ENCODE measurements at places on chromosomes 4 and X. TPM values are rescaled to one million over a fixed set of nuclear protein-coding genes. Genes with fewer than 3 reads are reported as not detected.

DNA sequence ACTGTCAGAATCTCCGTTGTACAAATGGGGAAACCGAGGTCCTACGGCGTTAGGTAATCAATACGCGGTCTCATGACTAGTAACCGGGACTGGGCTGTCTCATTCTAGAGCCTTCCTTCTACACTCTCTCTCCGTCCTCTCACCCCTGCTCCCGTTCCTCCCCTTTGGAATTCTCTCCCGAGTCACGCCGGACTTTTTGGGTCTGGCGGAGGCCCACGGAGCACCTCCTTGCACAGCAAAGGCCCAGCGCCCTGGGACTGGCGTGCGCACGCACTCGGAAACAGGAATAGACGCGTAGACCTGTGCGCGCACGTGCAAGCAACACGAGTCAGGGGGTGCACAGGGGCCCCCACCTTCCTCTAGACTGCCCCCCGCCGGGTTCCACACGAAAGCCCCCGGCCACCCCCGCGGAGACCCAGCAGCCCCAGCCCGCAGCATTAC is 361 bp downstream of the QDPR start:
- no peak for DNase-seq
- peaks cover 2% of the 10 kb centered on the region for H3K36me3 ChIP-seq
- H3K4me3 ChIP-seq: peak overlapping the region; percentile 98
- peak overlapping the region; percentile 95 for H3K27ac ChIP-seq
- peaks cover 16% of the 10 kb centered on the region for H3K27me3 ChIP-seq

DNA sequence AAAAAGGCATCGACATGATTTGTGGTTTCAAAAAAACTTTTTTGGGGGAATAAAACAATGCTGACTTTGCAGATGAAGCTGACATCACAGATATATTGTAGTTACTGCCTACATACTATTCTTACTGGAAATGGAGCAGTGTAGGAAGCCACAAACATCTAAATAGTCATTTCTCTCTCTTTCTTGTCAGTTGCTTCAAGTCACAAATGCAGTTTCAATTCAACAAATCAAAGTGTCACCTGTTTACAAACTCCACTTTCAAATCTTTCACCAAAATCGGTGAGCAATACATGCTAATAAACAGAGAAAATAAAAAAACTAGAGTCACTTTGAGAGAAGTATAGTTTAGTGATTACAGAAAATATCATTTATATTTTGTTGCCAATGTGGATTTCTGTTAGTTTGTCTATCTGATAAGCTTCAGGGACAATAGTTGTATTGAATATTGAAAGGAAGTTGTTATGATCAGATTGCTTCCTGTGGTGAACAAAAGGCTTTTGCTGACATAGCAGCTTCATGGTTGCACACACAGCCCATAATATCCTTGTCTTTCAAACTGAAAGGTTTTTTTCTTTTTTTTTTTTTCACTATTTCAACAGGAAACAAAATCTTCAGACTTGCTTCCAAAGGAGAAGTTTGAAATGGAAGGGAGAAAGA is 49.7 kb upstream of the PTPN13 start:
- H3K27me3 ChIP-seq: peaks cover 4% of the 10 kb centered on the region
- no peaks in the 10 kb centered on the region for H3K36me3 ChIP-seq
- peaks cover 24% of the 10 kb centered on the region for H3K4me1 ChIP-seq
- no peak overlapping the region for H3K4me3 ChIP-seq
- H3K27ac ChIP-seq: no peak overlapping the region

- H3K27me3 ChIP-seq: peaks cover 3% of the 10 kb centered on the region
- no peaks in the 10 kb centered on the region for H3K36me3 ChIP-seq
- no peak overlapping the region for H3K27ac ChIP-seq
- H3K4me3 ChIP-seq: no peak overlapping the region
- DNase-seq: no peak
These were observed 47.0 kb upstream of the SLC34A2 start for GRCh38 chr4:25608644-25609043.

DNA sequence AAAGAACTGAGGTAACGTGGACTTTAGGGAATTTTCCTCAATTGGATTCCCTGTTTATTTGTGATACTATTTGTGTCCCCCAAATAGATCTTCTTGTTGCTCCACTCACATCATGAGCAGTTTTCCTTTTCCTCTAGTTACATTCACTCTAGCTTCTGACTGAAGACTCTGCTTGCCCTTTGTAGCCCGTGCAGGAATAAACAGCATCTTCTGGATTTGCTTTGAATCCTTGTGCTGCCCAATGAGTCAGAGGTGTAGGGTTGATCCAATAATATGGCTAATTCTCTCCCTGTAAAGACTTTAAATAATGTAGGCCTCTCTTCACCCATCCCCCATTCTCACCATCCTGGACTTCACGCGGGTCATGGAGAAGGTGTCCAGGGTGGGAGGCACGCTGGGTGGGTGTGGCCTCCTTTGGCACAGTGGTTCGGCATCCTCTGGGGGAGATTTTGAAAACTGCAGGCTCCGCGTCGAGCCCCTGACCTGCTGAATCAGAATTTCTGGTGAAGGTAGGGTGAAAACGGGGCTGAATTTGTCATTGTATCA is 9.0 kb downstream of the HAND2 start:
- H3K27me3 ChIP-seq: peaks cover 98% of the 10 kb centered on the region
- H3K4me1 ChIP-seq: peaks cover 52% of the 10 kb centered on the region
- no peak for DNase-seq
- H3K36me3 ChIP-seq: no peaks in the 10 kb centered on the region

GRCh38 chr4:183362036-183362435 is 39.8 kb upstream of the CLDN24 start:
- H3K27me3 ChIP-seq: no peaks in the 10 kb centered on the region
- no peak for DNase-seq
- no peak overlapping the region for H3K4me3 ChIP-seq
- H3K27ac ChIP-seq: no peak overlapping the region

DNA sequence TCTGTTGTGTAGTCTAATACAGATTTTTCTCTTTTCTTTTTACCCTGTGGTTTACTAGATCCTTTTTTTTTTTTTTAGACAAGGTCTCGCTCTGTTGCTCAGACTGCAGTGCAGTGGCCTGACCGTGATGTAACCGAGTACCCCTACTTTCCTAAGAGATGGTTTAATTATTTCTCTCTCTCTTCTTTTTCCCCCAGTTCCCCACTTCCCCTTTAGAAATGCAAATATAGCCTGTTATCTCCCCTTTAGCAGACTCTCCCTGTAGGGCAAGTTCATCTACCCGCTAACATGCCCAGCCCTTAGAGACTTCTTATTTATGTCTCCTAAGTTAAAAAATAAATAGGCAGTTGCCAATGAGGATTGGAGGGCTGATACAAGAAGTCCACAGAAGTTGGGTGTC is 4.5 kb downstream of the SNX25 start:
- H3K36me3 ChIP-seq: peaks cover 1% of the 10 kb centered on the region
- H3K4me1 ChIP-seq: peaks cover 45% of the 10 kb centered on the region
- H3K27ac ChIP-seq: peak overlapping the region; percentile 28
- H3K27me3 ChIP-seq: no peaks in the 10 kb centered on the region
- no peak for DNase-seq

DNA sequence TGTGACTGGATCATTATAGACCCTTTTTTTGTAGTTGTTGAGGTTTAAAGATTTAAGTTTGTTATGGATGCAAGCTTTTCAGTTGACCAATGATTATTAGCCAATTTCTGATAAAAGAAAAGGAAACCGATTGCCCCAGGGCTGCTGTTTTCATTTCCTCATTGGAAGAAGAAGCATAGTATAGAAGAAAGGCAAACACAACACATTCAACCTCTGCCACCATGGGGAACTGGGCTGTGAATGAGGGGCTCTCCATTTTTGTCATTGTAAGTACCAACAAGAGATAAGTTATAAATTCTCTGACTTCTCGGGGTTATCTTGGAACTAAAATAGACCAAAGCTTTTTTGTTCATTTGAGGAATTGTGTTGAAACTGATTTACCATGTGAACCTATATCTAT is at the start of gene CYBB:
Gene CYBB, plus strand, starts transcription at position 203 of the 400 bp plus-strand sequence. Its CDS starts 19 bp downstream, at position 222.
- no peaks in the 10 kb centered on the region for H3K36me3 ChIP-seq
- H3K4me3 ChIP-seq: no peak within 1 kb of the TSS

DNA sequence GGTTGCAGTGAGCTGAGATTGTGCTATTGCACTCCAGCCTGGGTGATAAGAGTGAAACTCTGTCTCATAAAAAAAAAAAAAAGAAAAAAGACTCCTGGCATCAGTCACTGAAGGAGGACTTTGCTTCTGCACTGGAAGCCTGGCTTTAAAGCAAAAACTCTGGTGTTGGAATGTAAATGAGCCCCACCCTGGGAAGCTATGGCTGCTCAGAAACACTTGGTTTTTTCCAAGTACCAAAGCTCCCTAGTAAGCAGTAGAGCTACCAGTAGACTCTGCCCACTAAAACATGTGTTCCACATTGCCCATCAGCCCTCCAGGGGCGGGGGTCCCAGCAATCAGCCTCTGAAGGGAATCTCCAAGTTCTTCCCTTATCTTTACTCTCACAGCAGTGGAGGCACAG is 154.4 kb downstream of the SHROOM3 start:
- peaks cover 61% of the 10 kb centered on the region for H3K4me1 ChIP-seq
- H3K4me3 ChIP-seq: no peak overlapping the region
- no peaks in the 10 kb centered on the region for H3K27me3 ChIP-seq
- no peaks in the 10 kb centered on the region for H3K36me3 ChIP-seq
- peak overlapping the region; percentile 93 for H3K27ac ChIP-seq

DNA sequence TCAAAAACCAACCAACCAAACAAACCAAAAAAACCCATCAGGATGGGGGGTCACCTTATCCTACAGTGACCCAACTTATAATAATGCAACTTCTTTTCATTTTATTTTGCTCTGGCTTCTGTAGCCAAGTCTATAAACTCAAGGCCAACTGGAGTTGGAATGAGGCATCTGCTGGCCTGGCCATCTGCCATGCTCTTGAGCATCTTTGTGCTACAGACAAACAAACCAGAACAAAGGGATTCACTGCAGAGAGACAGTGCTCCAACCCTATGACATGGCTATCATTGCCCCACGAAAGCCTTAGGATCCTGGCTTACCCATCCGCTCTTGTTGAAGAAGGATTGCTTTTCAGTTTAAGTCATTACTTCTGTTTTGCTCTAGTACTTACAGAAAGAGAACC is 49.2 kb upstream of the SCRG1 start:
- H3K4me3 ChIP-seq: no peak overlapping the region
- no peak overlapping the region for H3K27ac ChIP-seq
- DNase-seq: no peak
- H3K36me3 ChIP-seq: peaks cover 6% of the 10 kb centered on the region

- no peak overlapping the region for H3K4me3 ChIP-seq
- no peak for DNase-seq
These were observed 156.4 kb downstream of the EFNB1 start for GRCh38 chrX:68985135-68985755.

GRCh38 chrX:42422961-42423360 is 355.0 kb downstream of the PPP1R2C start:
- no peak overlapping the region for H3K4me3 ChIP-seq
- no peak overlapping the region for H3K27ac ChIP-seq
- DNase-seq: no peak
- no peaks in the 10 kb centered on the region for H3K4me1 ChIP-seq

GRCh38 chr4:182448281-182449151 is 205.3 kb downstream of the TENM3 start:
- H3K4me1 ChIP-seq: peaks cover 22% of the 10 kb centered on the region
- H3K27me3 ChIP-seq: peaks cover 10% of the 10 kb centered on the region
- H3K36me3 ChIP-seq: no peaks in the 10 kb centered on the region
- peak overlapping the region; percentile 93 for H3K4me3 ChIP-seq
- DNase-seq: peak; percentile 95
- peak overlapping the region; percentile 67 for H3K27ac ChIP-seq

DNA sequence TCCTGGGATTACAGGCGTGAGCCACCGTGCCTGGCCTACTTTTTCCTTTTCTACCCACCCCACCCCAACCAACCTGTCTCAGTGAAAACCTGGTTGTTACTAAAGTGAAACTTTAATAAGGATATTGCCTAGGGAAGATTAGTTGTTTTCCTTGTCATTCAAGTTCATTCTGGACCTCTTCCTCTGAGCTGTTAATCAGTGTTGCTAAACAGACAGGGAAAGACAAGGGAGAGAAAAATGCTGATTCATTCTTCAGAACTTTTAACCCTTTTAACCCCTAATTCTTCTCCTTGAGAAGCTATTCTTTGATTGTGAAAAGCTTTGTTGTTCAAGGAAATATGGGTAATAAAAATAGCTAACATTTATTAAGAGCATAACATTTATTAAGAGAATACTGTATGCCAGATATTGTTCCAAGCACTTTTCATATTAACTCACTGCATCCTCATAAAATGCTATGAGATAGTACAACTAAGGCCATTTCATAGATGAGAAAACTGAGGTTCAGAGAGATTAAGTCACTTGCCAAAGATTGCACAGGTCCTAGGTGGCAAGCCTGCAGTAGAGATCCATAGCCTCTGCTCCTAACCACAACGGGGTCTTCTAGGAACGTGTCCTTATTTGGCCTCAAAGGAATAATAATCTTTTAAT is 34.8 kb downstream of the OSTC start:
- DNase-seq: no peak
- no peaks in the 10 kb centered on the region for H3K4me1 ChIP-seq
- no peak overlapping the region for H3K27ac ChIP-seq
- no peak overlapping the region for H3K4me3 ChIP-seq
- no peaks in the 10 kb centered on the region for H3K27me3 ChIP-seq

- DNase-seq: no peak
- no peaks in the 10 kb centered on the region for H3K4me1 ChIP-seq
- H3K27me3 ChIP-seq: no peaks in the 10 kb centered on the region
- H3K36me3 ChIP-seq: no peaks in the 10 kb centered on the region
- no peak overlapping the region for H3K27ac ChIP-seq
These were observed 1.2 kb upstream of the EFHC2 start for GRCh38 chrX:44344687-44345086.

- no peak overlapping the region for H3K4me3 ChIP-seq
- peaks cover 44% of the 10 kb centered on the region for H3K27me3 ChIP-seq
- DNase-seq: no peak
These were observed 86.8 kb upstream of the AFAP1 start for GRCh38 chr4:8026453-8026852.

DNA sequence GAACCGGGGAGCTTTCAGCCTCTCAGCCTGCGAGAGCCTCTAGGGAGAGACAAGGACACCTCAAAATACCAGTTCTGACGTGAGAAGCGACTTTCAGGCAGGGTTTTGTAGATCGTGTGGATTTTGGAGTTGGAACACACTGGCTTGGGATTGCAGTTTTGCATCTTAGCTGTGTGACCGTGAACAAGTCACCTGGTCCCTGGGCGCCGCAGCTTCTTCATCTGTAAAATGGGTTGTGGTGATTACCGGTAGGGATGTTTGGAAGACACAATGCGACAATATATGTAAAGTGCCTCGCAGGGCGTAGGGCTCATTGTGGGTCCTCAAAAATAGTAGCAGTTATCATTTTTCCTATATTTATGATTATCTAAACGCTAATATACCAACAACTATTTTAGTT is 43.7 kb upstream of the STOX2 start:
- H3K36me3 ChIP-seq: no peaks in the 10 kb centered on the region
- H3K27ac ChIP-seq: no peak overlapping the region
- no peaks in the 10 kb centered on the region for H3K4me1 ChIP-seq
- DNase-seq: no peak
- H3K4me3 ChIP-seq: no peak overlapping the region
- H3K27me3 ChIP-seq: peaks cover 42% of the 10 kb centered on the region

GRCh38 chrX:133980832-133981588 is 4.4 kb downstream of the GPC3 start:
- H3K36me3 ChIP-seq: peaks cover 2% of the 10 kb centered on the region
- no peak overlapping the region for H3K4me3 ChIP-seq
- peaks cover 20% of the 10 kb centered on the region for H3K27me3 ChIP-seq
- H3K27ac ChIP-seq: peak overlapping the region; percentile 51

- peaks cover 11% of the 10 kb centered on the region for H3K4me1 ChIP-seq
- H3K27me3 ChIP-seq: no peaks in the 10 kb centered on the region
- peak overlapping the region; percentile 27 for H3K27ac ChIP-seq
- peaks cover 8% of the 10 kb centered on the region for H3K36me3 ChIP-seq
These were observed 117.5 kb downstream of the ATG4A start for GRCh38 chrX:108209006-108209554.

TSPAN7 gene
- total RNA-seq: 0.40 TPM

GPR101 gene
- total RNA-seq: not detected

STARD8 gene
- total RNA-seq: 1.4 TPM

VSIG4 gene
- total RNA-seq: not detected

SLC38A5 gene
- not detected for total RNA-seq

FRAS1 gene
- total RNA-seq: 0.89 TPM

PARM1 gene
- not detected for total RNA-seq

ABCG2 gene
- not detected for total RNA-seq
